CD4-positive, alpha-beta T cell treated with Interleukin-1 beta for 1 hour (primary cell): ENCODE measurements at places on chromosomes 2 and 18.

GRCh38 chr2:64622443-64623241 is 31.1 kb downstream of the SERTAD2 start:
- no peak for DNase-seq

GRCh38 chr2:54336977-54337255 is 80.9 kb upstream of the TSPYL6 start:
- DNase-seq, result no peak

- DNase-seq, result no peak
Measured at GRCh38 chr2:28665041-28665704, 86.5 kb upstream of the PPP1CB start.

DNA sequence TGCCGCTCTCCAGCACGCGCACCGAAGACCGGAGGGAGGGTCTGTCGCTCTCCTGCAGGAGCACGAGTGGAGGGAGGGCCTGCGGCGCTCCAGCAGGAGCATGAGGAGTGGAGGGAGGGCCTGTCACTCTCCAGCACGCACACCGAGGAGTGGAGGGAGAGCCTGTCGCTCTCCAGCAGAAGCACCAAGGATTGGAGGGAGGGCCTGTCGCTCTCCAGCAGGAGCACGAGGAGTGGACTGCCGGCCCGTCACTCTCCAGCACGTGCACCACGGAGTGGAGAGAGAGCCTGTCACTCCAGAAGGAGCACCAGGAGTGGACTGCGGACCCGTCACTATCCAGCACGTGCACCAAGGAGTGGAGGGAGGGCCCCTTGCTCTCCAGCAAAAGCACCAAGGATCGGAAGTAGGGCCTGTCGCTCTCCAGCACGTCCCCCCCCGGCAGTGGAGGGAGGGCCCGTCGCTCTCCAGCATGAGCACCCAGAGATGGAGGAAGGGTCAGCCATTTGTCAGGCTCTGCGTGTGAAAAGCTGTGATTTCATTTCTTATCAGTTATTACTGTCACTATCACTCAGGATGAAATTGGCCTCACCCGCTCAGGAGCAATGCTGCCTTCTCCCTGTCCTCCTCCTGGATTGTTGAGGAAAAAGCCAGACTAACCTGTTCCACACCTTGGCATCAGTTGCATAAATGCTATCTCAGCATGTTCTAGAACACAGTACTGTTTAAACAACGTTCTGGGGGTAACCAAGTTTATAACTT is 35.9 kb downstream of the ADI1 start:
- no peak for DNase-seq

DNA sequence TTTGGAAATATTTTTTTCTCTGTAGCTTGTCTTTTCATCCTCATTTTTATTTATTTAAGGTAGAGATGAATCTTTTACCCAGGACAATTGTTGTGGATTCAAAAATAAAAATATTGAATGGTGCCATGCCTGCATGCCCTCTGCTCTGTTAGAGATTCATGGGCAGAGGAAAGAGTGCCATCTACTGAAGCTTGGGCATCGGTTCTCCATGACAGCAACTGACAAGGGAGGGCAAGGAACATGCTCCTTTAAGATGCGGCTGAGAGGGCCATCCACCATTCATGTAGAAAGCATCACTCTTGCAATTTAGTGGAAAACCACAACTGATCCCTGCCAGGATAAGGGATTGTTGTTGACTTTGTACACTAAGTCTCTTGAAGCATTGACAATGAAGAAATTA is 79.9 kb downstream of the PARD3B start:
- DNase-seq, result no peak

DNA sequence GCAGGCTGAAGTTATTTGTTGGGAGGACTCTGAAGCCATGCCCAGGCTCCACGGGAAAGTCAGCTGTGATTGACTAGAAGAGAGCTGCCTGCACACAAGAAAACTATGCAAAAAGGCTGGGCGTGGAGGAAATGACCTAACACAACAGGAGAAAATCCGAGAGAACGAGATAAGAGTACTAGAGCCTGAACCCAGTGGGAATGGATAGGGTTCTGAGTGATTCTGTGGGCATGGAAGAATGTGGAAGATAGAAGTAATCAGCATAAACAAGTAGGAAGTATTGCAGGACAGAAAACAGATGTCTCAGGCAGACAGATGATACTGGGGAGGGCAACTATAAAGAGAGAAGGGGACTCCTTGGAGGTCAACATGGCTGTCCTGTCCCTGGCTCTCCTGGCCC is 12.1 kb upstream of the COPS8 start:
- DNase-seq, result no peak

DNA sequence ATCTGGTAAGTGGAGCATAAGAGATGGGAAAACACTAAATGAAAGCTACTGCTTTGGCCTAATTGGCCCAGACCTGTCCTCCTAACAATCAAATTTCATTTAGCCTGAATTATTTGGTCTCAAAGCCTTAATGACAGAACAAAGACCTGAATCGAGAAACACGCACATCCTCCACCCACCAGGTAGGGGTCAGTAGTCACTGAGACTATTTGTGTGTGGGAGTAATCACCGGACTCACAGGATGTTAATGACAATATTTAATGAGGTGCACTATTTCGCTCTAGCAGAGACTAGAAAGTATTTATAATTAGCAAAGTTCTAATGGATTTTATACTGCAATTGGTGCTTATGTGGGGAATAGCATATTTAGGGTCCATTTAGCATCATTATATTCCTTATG is 68.1 kb downstream of the RBM43 start:
- no peak for DNase-seq

- no peak for DNase-seq
Measured at GRCh38 chr18:26703170-26703930, 155.0 kb upstream of the KCTD1 start.

GRCh38 chr18:72197591-72197990 is 346.6 kb downstream of the CBLN2 start:
- no peak for DNase-seq

DNA sequence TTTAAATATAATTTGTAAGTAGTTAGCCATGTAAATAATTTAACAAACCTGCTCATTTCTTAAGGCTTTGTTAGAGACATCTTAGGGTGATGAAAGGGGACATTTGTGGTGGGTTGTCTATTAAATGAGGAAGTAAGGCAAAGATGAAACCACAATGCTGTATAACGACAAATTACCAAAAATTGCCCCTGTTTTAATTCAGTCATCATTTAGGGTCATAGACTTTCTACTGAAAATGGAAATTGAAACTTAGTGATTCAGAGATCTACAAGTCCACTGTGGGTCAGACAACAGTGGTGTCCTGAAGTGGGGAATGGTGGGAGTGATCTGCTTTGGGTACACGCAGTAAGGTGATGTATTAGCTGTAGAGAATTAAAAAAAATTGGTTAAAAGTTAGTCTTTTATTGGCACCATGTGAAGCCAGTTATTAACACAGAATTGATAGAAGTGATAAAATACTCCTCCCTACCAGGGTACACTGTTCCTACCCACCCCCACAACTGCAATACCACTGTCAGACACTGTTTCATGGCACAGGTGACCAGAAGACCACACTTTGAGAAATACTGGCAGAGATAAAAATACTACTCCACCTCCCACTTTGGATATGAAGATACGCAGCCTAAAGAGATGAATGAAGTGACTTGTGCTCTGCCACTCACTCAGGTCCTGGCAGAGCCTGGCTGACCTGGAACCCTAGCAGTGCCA is 13.4 kb downstream of the CERS6 start:
- no peak for DNase-seq

DNA sequence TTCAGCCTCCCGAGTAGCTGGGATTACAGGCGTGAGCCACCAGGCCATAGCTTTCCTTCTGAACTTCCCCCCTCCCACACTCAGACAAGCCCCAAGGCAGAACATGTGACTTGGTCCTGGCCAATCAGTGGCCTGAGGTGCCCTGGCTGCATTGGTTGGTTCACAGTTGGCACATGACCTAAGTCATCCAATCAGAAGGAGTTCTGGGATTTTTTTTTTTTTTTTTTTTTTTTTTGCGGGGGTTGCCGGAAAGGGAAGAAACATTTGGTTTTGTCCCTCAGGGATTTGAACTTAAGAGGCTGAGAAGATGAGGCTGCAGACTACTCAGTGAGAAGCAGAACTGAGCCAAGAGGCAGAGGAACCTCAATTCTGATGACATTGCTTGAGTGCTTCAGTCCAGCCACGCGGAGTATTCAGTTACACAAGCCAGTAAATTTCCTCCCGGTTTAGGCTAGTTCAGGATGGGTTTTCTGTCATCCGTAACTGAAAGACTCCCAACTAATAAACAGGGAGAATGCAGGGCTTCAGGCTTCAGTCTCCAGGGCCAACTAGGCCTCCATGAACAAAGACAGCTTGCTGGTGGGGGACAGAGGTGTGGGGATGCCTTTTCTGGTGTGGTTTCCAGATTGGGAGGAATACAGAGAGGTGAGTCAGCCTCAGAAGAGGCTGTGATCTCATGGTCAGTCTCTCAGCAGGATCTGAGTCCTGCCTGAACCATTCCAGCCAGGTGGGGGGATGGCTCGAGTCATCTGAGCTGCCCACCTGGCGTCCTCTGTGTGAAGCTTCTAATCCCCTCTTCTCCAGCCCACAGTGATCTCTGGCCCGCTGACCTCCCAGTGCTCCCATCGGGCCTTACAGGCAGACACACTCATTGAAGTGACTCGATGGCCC is 9.2 kb downstream of the PTMA start:
- peak; percentile 59 for DNase-seq

DNA sequence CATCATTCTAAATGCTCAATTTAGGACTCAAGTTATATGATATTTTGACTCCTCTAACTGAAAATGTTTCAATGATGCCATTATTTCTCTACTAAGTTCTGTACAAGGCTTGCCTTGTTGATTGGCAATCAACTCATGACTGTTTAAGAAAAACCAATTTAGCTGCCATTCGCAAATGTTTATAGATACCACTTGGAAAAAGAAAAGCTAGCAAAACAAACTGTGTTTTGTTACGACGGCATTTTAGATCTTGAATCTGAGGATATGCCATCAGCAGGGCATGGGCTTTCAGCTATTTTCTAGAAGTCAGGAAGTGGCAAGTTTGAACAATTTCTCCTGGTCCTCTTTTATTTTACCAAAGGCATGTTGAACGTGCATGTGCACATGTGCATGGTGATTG is 65.3 kb downstream of the MREG start:
- DNase-seq, result no peak

DNA sequence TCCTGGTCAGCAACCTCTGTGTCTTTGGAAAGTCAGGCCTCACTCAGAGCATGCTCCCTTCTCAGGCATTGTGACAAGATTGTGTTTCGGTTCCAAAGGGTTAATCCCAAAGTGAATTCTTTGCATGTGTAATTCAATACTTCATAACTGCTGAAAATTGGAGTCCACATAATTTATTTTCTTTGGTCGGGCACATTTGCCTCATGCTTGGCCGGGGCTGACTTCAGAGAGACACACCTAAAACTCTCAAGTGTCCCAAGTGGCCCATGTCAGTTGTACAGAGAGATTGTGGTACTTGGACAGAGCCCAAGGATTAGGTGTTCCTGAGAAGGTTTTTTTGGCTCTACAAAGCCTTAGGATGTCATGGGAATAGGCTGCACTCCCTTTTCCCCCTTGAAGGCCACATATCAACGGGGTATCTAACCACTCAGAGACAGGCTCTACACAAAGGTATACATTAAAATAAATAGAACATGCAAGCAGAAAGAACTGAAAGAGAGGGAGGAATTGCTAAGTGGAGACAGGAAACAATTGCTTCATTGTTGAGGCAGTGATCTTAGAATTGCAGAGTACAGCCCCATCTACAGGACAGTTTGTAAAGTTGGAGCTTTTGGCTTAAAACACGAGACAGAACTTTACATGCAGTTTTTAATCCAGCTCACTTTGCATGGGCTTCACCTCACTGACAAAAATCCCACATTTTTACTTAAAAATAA is 1232.3 kb upstream of the ZEB2 start:
- no peak for DNase-seq

DNA sequence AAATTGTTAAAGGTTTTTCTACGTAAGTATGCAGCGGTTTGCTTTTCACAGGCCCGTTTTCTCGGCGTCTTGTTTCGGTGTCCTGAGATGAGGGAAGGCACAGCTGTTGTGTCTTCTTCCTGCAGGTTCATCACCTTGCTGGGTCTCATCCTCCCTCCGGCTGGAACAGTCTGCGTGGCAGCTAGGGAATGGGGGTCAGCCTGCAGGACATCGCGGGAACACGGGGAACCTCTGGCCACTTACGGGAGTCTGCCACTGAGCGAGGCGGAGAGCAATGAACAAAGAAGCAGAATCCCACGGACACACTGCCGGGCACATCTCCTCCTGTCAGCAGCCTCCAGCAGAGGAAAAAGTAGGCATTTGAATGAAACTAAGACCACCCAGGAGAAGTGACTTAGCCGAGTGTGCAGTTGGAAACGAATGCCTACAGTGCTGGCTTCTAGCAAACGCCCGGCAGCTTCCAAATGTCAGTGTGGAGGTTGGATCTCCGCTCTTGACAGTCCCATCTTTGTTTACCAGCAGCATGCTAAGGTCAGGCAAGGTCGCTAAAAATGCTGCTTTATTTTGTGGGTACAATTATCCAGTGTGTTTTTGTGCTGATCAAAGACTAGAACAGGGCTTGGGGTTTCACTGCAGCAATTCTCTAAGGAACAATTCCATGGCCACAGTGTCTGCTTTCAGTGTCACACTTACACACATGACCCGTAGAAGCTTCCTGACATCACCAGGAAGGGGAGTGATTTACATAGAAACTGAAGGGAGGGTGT is 109.8 kb upstream of the SEC11C start:
- DNase-seq, result no peak

DNA sequence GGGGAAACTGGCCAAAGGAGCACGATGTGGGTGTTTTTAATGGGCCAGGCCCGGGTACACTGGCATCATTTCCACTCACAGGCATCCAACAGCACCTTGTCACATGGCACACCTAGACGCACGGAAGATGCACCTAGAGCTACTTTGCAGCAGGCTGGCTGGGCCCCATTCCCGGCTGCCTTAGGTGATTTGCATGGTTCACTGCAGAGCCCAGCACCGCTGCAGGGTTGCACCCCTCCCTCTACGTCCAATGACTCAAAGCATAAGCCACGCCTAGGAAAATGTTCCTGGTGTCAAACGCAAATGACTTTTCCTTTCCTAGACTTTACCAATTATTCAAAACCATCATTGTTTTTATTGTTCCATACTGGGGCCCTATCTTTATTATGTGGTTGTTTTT is 222.9 kb downstream of the EIPR1 start:
- no peak for DNase-seq

DNA sequence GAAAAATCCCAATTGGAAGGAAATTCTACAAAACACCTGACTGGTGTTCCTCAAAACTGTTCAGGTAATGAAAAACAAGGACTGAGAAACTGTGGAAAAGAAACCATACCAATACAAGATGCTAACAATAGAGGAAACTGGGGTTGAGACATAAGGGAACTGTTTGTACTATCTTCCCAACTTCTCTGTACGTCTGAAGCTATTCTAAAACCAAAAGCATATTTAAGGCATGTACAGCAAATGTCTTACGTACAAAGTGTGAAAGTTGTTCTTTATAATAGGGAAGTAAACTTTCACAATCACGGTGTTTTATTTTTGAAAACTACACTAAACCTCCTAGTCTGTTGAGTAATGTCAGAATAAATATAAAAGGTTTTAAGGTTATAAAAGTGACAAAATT is 776.1 kb upstream of the RAB6C start:
- DNase-seq, result no peak
